CD4-positive, alpha-beta T cell (primary cell): ENCODE measurements at places on chromosomes 4 and X.

DNA sequence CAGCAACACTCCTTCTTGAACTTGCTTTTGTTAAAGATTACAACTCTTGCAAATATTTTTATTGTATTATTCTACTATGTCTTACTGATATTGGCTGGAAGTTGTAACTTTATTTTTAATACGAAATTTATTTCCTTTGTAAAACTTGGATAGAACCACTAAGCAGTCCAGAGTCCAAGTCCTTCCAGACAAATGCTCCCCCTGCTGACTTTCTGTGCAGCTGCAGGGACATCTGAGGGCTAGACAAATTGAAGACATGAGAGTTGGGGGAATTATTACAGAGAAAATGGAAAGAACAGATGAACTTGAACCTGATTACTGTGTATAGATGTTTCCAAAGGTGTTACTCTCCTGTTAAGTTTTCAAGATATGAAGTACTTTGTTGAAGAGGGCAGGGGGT, 238.8 kb downstream of the GRIA3 start:
- H3K4me1 ChIP-seq, result no peaks in the 10 kb centered on the region
- no peak for DNase-seq
- H3K27ac ChIP-seq, result no peak overlapping the region
- no peaks in the 10 kb centered on the region for H3K36me3 ChIP-seq

DNA sequence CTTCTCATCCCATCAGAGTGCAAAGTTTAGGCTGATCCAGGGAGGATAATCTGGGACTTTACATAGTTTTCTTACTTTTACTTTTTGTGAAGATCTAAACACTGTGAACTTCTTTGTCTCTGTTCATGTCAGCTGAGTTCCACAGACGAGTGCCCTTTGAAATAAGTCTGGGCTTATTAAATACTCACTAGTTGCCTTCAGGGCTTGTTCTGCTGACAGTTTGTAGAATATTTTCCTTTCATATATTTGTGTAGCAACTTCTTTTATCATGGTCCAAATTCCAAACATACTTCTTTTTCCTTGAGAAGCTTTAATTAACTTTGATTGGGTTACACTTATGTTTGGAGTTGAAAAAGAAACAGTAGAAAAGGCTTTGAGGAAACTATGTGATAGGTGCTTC, 109.6 kb downstream of the SH2D1A start:
- no peaks in the 10 kb centered on the region for H3K36me3 ChIP-seq
- DNase-seq, result no peak
- H3K27me3 ChIP-seq, result no peaks in the 10 kb centered on the region
- no peaks in the 10 kb centered on the region for H3K4me1 ChIP-seq
- H3K4me3 ChIP-seq, result no peak overlapping the region

GRCh38 chr4:143700046-143700415, 444 bp downstream of the FREM3 start:
- no peak overlapping the region for H3K4me3 ChIP-seq
- no peaks in the 10 kb centered on the region for H3K36me3 ChIP-seq
- H3K27me3 ChIP-seq, result peaks cover 35% of the 10 kb centered on the region
- DNase-seq, result no peak
- H3K27ac ChIP-seq, result no peak overlapping the region

GRCh38 chr4:61201561-61201960, 1.4 kb downstream of the ADGRL3 start:
- no peak overlapping the region for H3K4me3 ChIP-seq
- no peaks in the 10 kb centered on the region for H3K36me3 ChIP-seq
- no peak overlapping the region for H3K27ac ChIP-seq
- DNase-seq, result no peak
- H3K27me3 ChIP-seq, result peaks cover 43% of the 10 kb centered on the region

GRCh38 chr4:46277165-46277951, 112.6 kb downstream of the GABRA2 start:
- H3K4me3 ChIP-seq, result no peak overlapping the region
- no peaks in the 10 kb centered on the region for H3K36me3 ChIP-seq
- no peaks in the 10 kb centered on the region for H3K27me3 ChIP-seq
- DNase-seq, result no peak

- H3K27ac ChIP-seq, result no peak overlapping the region
- DNase-seq, result no peak
- no peaks in the 10 kb centered on the region for H3K27me3 ChIP-seq
- H3K4me3 ChIP-seq, result no peak overlapping the region
- no peaks in the 10 kb centered on the region for H3K36me3 ChIP-seq
These were observed 22.1 kb downstream of the SH3RF1 start for GRCh38 chr4:169248645-169249044.

- no peak for DNase-seq
- H3K27ac ChIP-seq, result no peak overlapping the region
- H3K4me3 ChIP-seq, result no peak overlapping the region
- H3K27me3 ChIP-seq, result no peaks in the 10 kb centered on the region
- peaks cover 8% of the 10 kb centered on the region for H3K36me3 ChIP-seq
These were observed 126.0 kb downstream of the AFAP1 start for GRCh38 chr4:7813674-7814073.

- no peaks in the 10 kb centered on the region for H3K27me3 ChIP-seq
- no peak overlapping the region for H3K4me3 ChIP-seq
- H3K36me3 ChIP-seq, result no peaks in the 10 kb centered on the region
These were observed 983.4 kb upstream of the ADGRL3 start for GRCh38 chr4:60216752-60217151.

GRCh38 chrX:133033010-133033409, 63.9 kb downstream of the USP26 start:
- peaks cover 4% of the 10 kb centered on the region for H3K27me3 ChIP-seq
- no peaks in the 10 kb centered on the region for H3K36me3 ChIP-seq
- H3K4me1 ChIP-seq, result no peaks in the 10 kb centered on the region
- no peak for DNase-seq
- no peak overlapping the region for H3K4me3 ChIP-seq

- no peaks in the 10 kb centered on the region for H3K27me3 ChIP-seq
- H3K27ac ChIP-seq, result no peak overlapping the region
- no peak for DNase-seq
- H3K4me1 ChIP-seq, result no peaks in the 10 kb centered on the region
- H3K36me3 ChIP-seq, result no peaks in the 10 kb centered on the region
These were observed 33.4 kb downstream of the CYTL1 start for GRCh38 chr4:4985844-4986243.

DNA sequence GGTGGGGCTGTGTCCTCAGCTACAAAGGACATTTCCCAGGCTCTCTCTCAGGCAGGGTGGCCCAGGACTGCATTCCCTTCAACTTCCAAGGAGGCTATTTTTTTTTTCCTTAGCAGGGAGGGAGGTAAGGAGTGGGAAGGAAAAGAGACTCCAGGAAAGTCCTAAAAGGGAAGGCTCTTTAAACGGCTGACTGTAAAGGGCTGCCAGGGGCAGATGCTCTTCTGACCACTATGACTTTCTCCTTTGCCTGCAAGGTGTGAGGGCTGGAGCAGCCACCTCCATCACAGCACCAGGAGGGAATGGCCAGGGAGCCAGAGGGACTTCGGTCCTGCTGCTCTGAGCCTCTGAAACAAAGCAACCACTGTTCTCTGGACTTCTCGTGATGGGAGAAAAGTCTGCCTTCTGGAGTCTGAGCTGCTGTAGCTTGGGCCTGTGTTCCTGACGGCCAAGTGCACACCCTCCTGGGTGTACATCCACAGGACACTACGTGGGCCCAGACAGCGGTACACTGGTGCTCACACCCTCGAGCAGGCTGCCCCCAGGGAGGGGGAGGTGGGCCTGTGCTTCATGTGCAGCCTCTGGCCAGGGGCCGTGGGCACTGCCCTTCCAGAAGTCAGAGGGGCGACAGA, 17.9 kb downstream of the NAT8L start:
- no peak overlapping the region for H3K27ac ChIP-seq
- H3K36me3 ChIP-seq, result no peaks in the 10 kb centered on the region
- H3K27me3 ChIP-seq, result no peaks in the 10 kb centered on the region
- no peak overlapping the region for H3K4me3 ChIP-seq

DNA sequence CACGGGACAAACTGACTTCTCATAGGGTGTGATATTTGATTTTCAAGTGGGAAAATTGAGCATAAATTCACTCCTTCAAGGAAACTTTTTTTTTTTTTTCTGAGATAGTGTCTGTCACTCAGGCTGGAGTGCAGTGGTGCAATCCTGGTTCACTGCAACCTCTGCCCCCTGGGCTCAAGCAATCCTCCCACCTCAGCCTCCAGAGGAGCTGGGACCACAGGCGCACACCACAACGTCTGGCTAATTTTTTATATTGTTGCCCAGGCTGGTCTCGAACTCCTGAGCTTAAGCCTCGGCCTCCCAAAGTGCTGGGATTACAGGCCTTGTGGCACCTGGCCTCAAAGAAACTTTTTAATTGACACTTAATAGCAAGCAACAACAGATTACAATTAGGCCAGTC, 13.8 kb downstream of the CLDN34 start:
- H3K36me3 ChIP-seq, result no peaks in the 10 kb centered on the region
- H3K27me3 ChIP-seq, result no peaks in the 10 kb centered on the region
- H3K27ac ChIP-seq, result no peak overlapping the region
- no peak overlapping the region for H3K4me3 ChIP-seq
- no peak for DNase-seq

- no peaks in the 10 kb centered on the region for H3K27me3 ChIP-seq
- H3K4me1 ChIP-seq, result peaks cover 8% of the 10 kb centered on the region
- no peak within 1 kb of the TSS for H3K27ac ChIP-seq
- H3K4me3 ChIP-seq, result peak within 1 kb of the TSS; percentile 57
These were observed at the start of gene OCRL for GRCh38 chrX:129540068-129540653. Gene OCRL, plus strand, starts transcription at chrX:129540259. Its CDS starts 181 bp downstream, at chrX:129540440.

- no peak overlapping the region for H3K4me3 ChIP-seq
- no peaks in the 10 kb centered on the region for H3K4me1 ChIP-seq
- no peak overlapping the region for H3K27ac ChIP-seq
- H3K27me3 ChIP-seq, result no peaks in the 10 kb centered on the region
- no peaks in the 10 kb centered on the region for H3K36me3 ChIP-seq
These were observed 105.3 kb upstream of the SPRY1 start for GRCh38 chr4:123291329-123291728.

DNA sequence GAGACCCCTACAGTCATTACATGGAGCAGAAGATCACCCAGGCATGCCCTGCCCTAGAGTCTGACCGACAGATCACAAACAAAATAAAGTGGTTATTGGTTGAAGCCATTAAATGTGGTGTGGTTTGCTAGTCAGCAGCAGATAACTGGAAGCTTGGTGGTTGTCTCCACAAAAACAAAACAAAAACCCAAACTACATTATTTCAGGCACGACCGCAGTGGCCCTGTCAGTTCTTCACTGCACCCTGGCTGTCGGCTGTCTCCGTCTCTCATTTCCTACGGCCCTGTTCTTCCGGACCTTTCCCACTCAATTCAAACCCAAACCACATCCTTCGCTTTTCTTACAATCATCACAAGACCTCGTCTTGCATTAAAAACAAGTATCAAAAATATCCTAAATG, 521.3 kb upstream of the ZFP42 start:
- no peak for DNase-seq
- H3K27me3 ChIP-seq, result no peaks in the 10 kb centered on the region
- no peaks in the 10 kb centered on the region for H3K36me3 ChIP-seq
- no peak overlapping the region for H3K27ac ChIP-seq
- H3K4me1 ChIP-seq, result no peaks in the 10 kb centered on the region
- H3K4me3 ChIP-seq, result no peak overlapping the region

DNA sequence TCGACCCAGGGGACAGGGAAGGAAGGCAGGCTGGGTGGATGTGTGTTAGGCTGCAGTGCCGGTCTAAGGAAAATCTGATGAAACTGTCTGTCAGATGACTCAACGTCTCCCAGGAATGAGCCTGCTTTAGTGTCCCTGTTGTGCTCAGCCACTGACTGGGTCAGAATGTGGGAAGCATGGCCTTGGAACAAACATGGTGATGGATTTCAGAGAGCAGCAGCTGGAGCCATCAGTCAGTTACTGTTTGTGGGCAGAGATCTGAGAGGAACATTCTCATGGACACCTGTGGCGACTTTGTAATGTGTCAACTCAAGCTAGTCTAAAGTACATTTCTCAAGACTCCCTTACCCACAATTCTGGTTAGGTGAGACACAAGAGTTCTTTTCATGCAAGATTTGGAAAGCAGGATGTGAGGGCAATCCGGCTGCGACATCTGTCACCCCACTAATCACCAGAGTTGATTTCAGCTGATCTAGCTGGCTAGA, 63.2 kb downstream of the ANAPC10 start:
- no peak overlapping the region for H3K27ac ChIP-seq
- no peaks in the 10 kb centered on the region for H3K4me1 ChIP-seq
- no peaks in the 10 kb centered on the region for H3K27me3 ChIP-seq
- DNase-seq, result no peak
- H3K4me3 ChIP-seq, result no peak overlapping the region
- H3K36me3 ChIP-seq, result peaks cover 12% of the 10 kb centered on the region

- H3K4me1 ChIP-seq, result no peaks in the 10 kb centered on the region
- no peaks in the 10 kb centered on the region for H3K36me3 ChIP-seq
- H3K27ac ChIP-seq, result no peak overlapping the region
- no peaks in the 10 kb centered on the region for H3K27me3 ChIP-seq
These were observed 96.8 kb upstream of the FAT1 start for GRCh38 chr4:186820391-186820891.

DNA sequence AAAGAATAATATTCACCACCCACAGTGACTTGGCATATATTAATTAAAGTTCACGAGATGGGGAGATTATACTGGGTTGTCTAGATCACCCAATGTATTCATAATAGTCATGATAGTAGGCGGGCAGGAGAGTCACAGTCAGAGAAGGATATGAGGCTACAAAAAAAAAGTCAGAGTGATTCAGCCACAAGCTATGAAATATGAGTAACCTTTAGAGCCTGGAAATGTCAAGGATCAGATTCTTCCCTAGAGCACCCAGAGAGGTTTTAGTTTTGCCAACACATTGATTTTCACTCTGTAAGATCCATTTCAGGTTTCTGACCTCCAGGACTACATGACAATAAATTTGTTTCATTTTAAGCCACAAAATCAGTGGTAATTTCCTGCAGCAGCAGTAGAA, 501.9 kb downstream of the GABRG1 start:
- H3K4me1 ChIP-seq, result no peaks in the 10 kb centered on the region
- no peaks in the 10 kb centered on the region for H3K36me3 ChIP-seq
- H3K27ac ChIP-seq, result no peak overlapping the region
- H3K4me3 ChIP-seq, result no peak overlapping the region
- no peaks in the 10 kb centered on the region for H3K27me3 ChIP-seq
- no peak for DNase-seq

DNA sequence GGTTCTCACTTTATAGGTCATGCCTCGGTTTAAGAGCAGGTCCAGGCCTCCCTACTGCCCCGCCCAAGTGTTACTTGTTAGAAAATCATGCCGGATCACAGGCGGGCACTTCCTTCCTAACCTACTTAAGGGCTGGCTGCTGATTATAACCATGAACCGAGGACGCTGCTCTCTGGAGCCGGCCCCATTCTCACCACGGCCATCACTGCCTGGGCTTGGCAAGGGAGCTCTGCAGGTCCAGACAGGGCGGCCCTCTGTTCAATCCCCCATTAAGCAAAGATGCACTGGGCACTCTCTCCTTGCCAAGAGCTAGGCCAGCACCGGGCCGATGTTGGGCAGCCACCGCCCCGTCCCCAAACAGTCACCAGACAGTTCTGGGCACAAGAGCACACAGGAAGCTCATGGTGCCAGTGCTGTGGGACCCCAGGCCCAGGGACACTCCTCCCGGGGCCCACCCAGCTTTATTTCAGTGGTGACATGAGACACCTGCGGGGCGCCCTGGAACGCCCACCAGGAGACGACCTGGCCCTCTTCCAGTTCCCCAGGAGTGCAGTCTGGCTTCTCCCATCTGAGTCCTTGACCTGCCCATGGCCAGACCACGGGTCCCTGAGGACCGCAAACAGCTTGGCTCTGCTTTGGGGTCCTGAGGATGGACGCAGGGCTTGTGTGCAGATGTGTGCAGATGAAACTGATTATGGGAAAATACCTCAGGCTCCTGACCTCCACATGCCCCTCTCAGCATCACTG, 44.0 kb downstream of the ABLIM2 start:
- H3K4me1 ChIP-seq, result peaks cover 2% of the 10 kb centered on the region
- no peak for DNase-seq
- H3K27ac ChIP-seq, result no peak overlapping the region

GRCh38 chr4:110660755-110661154, 37.9 kb upstream of the PITX2 start:
- H3K27me3 ChIP-seq, result peaks cover 5% of the 10 kb centered on the region
- H3K27ac ChIP-seq, result no peak overlapping the region
- H3K36me3 ChIP-seq, result no peaks in the 10 kb centered on the region
- no peak for DNase-seq
- H3K4me1 ChIP-seq, result no peaks in the 10 kb centered on the region
